ENCODE measurements at places on chromosomes 4 and X.
A peak's percentile ranks its signal among the peaks of the same experiment; 100 is the strongest.

- no peak for DNase-seq
Observed at GRCh38 chr4:112735474-112735951, 98.6 kb downstream of the LARP7 start.

- DNase-seq = no peak
Observed at GRCh38 chrX:136493011-136493410, 4.4 kb upstream of the HTATSF1 start.

- peak; percentile 43 for DNase-seq
Observed at GRCh38 chrX:103687696-103688201, 1.2 kb upstream of the MORF4L2 start.

- no peak for DNase-seq
Observed at GRCh38 chr4:31040106-31040505, 319.9 kb downstream of the PCDH7 start.

DNA sequence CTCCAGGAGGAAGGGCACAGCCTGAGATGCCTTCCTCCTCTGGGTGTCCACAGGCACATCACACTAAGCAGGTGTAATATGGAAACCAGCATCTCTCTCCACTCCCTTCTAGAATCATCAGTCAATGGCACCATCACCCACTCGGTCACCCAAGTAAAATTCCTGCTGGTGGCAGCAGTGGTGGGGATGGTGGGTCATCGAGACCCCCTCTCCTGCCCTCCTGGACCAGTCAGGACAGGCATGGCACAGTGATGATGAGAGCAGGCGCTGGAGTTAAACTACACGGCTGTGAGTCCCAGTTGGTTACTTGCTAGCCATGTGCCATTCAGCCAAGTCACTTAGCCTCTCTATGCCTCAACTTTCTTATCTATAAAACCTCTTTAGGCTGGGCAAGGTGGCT is 42.5 kb downstream of the SCD5 start:
- DNase-seq = no peak

GRCh38 chr4:146842876-146843275 is 102.8 kb downstream of the TTC29 start:
- no peak for DNase-seq

DNA sequence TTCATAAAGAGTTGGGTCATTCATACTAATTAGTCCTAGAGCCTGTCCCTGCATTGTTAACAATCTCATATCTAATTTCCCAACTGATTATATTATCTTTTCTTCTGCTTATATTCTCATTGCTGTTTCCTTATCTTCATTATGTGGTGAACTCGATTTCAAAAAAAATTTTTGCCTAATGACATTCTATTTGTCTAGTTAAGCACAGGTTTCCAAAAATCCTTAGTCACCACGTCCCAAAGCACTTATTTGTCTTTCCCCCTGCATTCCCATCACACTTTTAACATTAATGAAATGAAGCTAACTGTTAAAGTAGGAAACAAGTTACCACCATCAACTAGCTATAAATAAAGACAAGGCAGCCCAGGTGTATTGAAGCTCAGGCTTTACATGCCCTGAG is 131.1 kb downstream of the IQCM start:
- no peak for DNase-seq

GRCh38 chr4:83129264-83129663 is 14.7 kb upstream of the PLAC8 start:
- no peak for DNase-seq

DNA sequence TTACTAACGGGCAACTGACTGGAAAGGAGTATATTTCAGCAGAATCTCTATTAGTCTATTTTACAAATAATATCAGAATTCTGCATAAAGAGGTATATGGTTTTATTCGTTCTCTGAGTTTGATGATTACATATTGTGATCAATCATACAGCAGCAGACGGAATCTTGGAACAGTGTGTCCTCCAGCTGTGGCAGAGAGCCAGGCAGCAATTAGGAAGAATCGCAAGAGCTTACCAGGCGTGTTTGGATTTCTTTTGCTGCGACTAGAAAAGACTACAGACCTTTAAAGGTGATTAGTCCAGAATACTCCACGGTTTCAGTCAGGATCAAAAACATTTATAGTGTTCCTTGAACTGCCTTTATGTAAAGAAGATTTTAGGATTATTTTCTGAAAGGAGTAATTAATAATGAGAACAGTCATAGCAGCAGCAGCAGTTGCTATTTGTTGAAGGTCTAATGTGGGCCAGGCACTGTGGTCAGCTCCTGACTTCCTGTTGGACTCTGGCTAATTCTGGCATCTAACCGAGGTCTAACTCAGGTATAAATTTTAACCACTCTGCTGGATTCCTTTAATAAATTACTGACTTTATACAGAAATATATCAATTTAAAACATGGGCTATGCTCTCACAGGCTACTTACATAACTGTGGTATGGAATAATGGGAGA is 225.3 kb upstream of the CXorf66 start:
- no peak for DNase-seq

- DNase-seq = no peak
Observed at GRCh38 chr4:139935911-139936310, 218.1 kb downstream of the MAML3 start.

GRCh38 chr4:64889906-64890610 is 480.8 kb upstream of the TECRL start:
- DNase-seq = no peak

- no peak for DNase-seq
Observed at GRCh38 chr4:181958446-181958845, 284.8 kb upstream of the TENM3 start.

- no peak for DNase-seq
Observed at GRCh38 chr4:153166716-153167501, 37.3 kb upstream of the TRIM2 start.

- no peak for DNase-seq
Observed at GRCh38 chrX:426881-427280, 40.2 kb upstream of the PPP2R3B start.

DNA sequence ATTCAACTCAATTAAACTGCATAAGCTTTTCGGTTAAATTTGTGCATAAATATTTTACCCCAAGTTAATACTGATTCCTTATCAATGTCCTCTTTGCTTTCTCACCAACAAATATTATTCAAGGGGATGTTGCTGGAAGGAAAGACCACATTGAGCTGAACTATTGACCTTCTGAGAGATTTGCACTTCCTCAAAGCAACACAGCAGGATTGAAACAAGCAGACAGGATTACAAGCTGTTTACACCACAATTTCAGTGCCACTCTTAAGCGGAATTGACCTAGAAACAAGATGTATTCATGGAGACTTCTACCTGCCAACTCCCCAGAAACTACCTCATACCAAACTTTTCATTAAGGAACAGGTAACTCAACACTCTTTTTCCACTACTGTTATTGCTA is 96.5 kb upstream of the DUSP21 start:
- no peak for DNase-seq

- no peak for DNase-seq
Observed at GRCh38 chrX:46733226-46733625, 25.7 kb downstream of the SLC9A7 start.

- DNase-seq = no peak
Observed at GRCh38 chr4:145153904-145154298, 26.5 kb downstream of the OTUD4 start.

DNA sequence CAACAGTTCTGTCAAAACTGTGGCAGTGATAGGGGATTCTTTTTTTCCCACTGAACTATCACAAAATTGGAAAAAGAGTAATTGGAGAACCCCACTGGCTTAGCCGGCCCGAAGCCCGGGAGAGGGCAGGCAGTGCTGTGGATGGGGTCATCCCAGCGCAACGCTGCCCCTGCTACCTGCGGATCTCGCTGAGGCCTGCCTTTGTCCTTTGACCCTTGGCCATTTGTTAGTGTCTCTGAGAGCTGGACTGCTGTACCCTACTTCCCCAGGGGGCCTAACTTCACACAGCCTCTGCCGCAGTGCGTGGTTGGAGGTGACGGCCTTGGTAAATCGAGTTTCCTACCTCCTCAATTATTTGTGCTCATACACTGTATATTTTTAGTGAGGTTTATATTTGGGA is 43.0 kb upstream of the MSANTD1 start:
- DNase-seq = no peak

DNA sequence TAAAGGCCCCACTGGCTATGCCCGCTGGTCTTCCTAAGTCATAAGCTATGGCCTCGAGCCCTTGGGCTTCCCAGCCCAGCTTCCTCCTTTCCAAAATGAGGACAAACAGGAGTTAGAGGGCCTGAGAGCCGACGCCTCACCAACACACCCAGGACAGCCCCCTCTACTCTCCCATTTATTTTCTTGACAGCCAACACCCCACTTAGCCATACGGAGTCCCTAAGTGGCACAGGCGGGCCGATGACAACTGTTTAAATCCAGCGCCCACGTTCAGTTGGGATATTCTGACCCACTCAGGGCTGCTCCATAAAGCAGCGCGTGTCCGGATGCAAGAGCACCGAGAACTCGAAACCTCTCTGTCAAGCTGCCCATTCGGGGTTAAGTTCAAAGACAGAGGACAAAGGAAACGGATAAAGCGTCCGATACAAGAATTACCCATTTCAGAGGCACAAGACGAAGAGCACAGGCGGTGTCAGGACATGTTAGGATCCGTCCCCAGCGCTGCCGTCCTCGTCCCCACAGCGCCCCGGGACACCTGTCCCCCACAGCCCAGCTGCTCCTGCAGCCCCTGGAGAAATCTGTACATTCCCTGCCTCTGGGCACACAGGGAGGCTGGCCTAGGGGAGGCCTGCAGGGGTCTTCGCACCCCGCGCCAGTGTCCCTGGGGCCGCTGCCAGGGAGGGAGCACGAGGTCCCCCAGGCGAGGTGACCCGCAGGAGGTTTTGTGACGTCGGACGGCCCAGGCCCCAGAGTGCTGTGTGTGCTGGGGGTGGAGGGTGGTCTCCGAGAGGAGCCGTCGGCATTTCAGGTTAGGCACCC is 1.2 kb downstream of the PRKX start:
- no peak for DNase-seq

DNA sequence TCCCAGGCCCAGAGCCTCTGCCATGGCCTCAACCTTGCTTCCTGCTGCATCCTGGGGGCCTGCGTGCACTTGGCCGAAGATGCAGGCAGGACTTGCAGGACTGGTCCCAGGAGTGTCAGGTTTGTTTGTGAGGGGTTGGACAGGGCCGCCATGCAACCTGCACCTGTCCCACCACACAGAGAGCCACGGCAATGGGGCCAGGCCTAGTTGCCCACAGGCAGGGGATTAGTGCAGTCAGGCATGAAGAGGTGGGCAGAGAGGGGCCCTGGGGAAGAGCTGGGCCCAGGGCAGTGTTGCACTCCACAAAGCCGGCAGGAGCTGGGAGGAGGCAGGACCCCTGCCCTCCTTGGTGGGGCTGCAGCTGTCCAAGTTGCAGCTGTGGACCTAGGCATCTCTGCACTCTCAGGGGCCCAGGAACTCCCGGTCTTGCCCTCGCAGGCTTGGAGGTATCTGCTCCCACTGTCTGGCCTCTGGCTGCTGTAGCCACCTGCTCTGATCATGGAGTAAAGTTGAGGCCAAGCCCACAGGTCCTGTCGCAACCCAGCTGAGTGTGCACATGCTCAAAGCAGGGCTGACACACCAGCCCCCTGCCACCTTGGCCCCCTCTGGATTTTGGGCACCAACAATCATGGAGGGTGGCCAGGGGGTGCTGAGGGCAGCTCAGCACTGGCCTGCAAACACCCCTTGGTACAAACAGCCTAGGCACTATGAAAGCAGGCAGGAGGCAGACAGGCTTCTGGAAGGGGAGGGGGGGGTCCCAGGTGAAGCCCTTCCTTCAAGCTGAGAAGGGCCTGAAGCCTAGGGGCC is 190.4 kb upstream of the PCDH10 start:
- DNase-seq = no peak

DNA sequence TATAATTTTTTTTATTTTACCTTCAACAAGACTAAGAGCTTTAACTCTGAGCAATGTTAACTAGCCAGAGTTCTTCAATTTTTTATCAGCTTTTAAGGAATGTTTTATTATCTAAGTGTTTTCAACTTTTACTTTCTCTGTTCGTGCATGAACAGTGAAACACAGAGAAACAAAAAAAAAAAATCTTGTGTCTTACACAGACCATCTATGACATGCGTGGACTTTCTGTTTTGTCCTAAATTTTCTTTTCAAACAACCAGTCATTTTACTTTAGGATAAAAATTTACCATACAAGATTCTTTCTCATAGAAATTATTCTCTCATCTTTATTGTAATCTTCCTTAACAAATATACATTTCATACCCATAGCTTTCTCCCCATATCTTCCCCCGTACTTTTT is 731.9 kb upstream of the PCDH10 start:
- DNase-seq = no peak

DNA sequence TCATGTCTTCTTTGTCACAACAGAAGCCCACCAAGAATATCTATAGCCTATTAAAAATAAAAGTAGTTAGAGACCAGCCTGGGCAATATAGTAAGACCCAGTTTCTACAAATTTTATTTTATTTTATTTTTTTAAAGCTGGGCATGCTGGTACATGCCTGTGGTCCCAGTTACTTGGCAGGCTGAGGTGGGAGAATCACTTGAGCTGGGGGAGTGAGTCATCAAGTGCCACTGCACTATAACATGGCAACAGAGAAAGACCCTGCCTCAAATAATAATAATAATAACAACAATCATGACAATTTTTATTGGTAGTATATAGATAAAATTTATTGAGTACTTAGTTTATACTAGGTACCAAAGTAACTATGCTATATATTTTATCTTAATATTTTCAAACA is 93.0 kb upstream of the NPFFR2 start:
- DNase-seq = no peak

- no peak for DNase-seq
Observed at GRCh38 chr4:36043901-36044300, 200.4 kb downstream of the ARAP2 start.

DNA sequence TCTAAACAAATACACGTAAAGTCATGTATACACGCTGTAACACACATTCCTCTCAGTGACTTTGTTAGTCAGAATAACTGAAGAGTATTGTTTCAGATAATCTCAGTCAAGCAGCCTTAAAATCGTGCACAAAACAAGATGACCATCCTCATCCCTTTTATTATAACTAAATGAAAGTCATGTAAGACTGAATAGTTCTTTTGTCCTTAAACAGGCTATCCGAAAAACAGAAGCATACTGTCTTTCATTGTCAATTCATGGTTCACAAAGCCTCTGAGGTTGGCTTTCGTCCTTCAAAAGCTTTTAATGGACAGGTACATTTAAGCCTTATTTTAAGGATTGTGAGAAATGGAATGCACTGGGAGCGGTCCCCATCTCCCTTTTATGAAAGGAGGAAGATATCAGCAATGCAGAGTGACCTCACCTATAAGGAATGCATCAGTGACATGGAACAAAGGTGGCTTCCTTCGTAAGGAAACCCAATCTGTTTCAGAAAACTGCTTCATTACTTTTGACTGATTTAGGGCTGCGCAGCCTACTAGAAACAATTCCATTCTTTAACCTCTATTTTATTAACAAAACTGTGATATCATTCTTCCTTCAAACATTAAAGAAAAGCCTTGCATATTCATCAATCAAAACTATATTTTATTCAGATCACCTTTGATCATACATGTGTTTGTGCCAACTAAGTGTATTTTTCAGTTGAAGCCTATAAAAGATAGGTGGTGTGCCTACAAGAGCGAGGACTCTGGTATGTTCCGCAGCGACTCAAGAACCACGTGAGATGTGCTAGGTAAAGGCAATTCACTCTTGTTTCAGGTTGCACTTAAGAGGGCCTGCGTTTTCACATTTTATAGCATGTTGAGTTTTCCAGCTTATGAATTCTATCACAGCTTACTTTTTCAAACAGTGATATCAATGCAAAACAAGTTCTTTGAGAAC is 19.2 kb downstream of the SH3RF1 start:
- no peak for DNase-seq

- DNase-seq = no peak
Observed at GRCh38 chr4:113880240-113881028, 99.0 kb downstream of the ARSJ start.
